PC-9 (cell line): ENCODE measurements at places on chromosomes 7 and 10. TPM values are rescaled to one million over a fixed set of nuclear protein-coding genes. Genes with fewer than 3 reads are reported as not detected.
A peak's percentile ranks its signal among the peaks of the same experiment; 100 is the strongest.

GBF1 gene
- total RNA-seq: 18.6 and 28.3 TPM in 2 replicates

OR2A7 gene
- 6.0 and 7.6 TPM in 2 replicates for total RNA-seq

SLC13A4 gene
- not detected in 2 replicates for total RNA-seq

KNDC1 gene
- total RNA-seq: 1.2 and 1.7 TPM in 2 replicates

GNAT3 gene
- not detected in 2 replicates for total RNA-seq

ANKRD16 gene
- 9.8 and 12.2 TPM in 2 replicates for total RNA-seq

NEUROD6 gene
- total RNA-seq: not detected in 2 replicates

DNA sequence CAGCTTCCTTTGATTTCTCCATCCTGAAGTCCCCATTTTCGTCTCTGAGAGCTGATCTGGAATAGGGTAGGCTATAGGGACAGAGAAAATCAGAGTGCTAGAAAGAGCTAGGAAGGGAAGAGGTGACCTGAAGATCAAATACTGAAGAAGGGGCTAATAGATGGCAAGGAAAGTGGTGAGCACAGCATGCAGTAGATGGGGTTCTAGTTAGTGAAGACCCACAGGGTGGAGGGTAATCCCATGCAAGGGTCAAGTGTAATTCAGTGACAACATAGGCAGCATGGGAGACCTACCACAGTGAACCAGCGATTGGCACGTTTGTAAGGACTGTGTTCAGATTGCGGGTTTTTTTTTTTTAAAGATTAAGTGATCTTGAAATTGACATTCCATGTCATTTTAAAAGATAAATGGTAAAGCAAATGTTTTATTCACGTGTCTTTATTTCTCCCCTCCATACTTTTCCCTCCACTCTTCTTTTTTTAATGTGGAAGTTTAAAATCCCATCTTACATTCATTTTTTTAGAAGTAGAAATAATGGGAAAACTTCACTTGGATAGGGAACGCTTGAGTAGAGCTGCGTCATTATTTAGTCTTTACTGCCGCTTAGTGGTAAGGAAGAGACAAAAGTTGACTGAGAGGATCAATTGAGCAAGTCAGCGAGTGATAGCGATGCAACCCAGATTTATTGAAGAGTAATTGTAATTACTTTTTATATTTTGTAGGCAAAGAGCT, 21.0 kb upstream of the ABI1 start:
- DNase-seq: peak; percentile 53

DNA sequence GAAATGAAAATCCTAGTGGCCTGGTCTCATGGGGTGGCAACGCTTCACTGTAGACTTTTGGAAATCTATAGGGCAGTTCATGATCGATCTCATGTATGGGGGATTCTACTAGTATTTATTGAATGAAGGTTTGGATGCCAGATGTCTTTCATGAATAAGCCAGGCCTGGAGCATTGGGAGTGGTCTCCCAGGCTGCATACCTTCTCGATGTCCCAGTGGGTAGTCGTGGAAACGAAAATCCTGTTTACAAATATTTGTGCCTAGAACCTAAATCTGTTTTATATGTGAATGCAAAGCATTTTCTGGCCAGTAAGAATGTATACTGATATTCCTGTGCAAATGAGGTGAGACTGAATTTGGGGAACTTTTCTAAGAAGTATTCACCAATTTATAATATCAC, 105.0 kb upstream of the C1QL3 start:
- no peak for DNase-seq

- DNase-seq: no peak
Measured at GRCh38 chr10:52771534-52772445, 794 bp downstream of the MBL2 start.

- no peak for DNase-seq
Measured at GRCh38 chr10:15738270-15738925, 18.7 kb upstream of the ITGA8 start.

GRCh38 chr7:126569402-126569801, 683.3 kb downstream of the GRM8 start:
- no peak for DNase-seq

DNA sequence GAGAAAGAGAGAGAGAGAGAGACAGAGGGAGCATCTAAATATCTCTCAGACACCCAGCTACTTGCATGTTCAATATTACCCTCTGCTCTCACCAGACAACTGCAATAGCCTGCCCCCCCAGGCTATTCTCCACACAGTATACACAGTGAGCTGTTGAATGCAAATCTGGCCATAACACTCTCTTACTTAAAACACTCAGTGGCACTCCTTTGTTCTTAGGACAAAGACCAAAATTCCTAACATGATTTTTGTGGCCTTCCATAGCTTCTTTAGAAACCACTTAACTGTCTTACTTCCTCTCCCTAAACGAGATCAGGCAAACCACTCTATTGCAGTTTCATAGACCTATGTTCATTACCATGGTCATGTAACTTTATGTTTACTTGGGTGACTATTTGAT, 903.6 kb upstream of the AUTS2 start:
- DNase-seq: no peak

DNA sequence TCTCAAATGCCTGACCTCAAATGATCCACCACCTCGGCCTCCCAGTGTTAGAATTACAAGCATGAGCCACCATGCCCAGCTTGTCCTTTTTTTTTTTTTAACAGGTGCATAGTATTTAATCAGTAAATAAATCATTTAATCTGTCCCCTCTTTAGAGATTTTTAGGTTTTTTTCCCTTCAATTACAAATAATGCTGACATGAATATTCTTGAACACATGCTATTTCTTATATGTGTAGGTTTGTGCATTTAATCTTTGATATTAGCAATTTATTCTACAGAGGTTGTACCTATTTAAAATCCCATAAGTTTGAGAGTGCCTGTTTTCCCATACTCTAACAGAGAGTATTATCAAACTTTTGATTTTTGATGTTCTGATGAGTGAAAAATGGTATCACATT, 24.2 kb upstream of the ARMC3 start:
- no peak for DNase-seq

DNA sequence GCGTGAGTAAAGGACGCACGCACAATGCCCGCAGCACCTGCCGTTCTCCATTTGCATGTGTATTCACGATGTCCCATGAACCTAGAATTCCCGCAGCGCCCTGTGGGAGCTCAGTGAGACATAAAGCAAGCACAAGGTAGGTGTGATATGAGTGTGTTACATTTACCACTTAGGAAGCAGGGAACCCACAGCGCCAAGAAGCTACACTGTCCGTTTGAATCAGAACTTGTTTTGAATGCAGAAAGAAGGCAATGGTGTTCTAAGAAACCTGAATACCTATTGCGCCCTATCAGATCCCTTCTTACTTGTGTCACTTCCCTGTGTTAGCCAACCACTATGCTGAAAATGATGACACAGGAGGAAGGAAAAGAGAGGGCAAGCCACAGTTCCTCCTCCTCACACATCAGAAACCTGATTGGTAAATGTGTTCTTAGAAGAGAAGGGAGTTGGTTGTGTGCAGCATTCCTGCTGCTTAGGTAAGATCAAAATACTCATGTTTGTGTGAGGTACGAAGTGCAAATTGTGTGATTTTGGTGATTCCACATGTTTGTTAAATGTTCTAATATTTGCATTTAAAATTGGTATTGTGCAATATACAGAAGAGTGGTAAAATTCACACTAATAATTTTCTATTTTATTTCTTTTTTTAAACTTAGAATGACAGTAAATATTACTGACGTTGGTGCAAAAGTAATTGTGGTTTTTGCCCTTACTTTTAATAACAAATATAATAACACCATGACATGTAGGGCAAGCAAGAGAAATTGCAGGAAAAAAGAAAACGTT, 185.4 kb downstream of the SEC23IP start:
- no peak for DNase-seq

DNA sequence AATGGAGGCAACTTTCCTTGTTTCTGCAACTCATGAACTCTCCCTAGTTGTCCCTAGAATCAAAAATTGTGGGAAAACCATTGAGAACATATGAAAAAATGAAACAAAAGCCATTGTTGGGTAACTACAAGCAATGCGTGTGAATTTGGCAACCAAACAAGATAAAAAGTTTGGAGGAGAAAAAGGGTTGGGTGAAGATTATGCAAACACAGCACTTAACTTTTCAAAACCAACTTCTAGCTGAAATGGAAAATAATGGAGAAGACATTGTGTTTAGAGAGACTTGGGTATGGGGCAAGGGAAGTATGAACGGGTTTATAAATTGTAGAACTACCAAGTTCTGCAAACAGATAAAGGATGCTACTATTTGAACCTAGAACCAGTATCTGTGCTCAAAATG, 89.0 kb upstream of the SVIL start:
- no peak for DNase-seq

DNA sequence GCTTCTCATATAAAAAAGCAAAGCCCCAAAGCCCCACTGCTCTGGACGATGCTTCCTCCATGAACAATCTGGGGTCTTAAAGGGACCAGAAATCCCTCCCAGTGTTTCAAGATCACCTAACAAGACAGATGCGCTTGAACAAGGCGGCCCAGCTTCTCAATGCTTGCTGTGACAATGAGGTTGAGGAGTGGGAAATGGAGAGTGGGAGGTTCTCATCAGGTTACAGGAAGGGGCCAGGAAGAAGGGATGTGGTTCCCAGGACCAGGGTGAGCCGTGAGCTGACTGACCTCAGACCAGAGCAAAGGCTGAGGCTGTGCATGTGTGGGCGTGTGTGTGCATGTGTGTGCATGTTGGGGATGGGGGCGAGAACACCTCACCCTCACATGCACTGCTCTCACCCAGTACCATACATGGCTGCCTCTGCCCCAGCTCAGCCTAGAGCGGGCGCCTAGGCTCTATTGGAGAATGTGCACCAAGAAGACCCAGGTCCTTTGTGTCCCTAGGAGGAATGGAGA, 220.8 kb upstream of the GPR26 start:
- DNase-seq: no peak

DNA sequence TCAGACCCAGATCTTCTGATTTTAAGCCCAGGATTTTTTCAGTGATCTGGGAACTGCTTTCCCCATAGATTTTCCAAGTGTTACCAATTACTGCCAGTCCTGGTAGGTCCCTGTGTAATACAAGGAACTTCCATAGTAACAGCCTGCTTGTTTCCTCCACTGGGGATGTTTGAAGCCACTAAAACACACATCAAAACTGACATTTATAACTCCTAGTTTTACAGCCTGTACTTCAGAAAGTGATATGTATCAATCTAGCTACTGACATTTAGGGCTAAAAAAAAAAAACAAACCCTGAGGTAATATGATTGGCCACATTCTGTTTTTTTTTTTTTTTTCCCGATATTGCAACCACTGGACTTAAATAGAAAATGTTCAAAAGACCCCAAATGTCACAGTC, 166.9 kb upstream of the SP4 start:
- DNase-seq: no peak

GRCh38 chr10:94235461-94235860, 127.3 kb downstream of the NOC3L start:
- no peak for DNase-seq

DNA sequence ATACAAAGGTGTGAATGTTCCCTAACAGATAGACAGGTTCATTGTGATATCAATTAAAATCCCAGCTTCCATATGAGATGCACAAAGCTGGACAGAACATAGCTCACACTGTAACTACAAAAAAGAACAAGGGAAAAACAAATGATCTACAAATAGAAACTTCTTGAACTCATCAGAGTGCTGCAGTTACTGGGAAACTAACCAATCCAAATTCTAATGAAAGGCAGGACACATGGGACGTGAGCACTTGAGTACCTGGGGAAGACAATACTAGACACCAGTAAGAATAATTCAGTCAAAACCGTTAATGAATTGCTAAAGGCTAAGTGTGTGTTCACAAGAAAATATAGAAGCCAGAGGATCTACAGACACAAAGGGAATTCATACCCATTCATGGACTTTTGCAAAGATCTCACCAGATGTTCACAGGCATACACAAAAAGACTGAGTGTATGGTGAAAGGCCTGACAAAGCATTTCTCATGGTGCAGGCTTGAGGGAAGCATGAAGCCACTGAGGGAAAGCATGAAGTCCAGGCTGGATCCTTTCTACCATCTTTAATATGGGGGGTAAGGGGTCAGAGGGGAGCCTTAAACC, 7.8 kb upstream of the GPR22 start:
- DNase-seq: no peak

- no peak for DNase-seq
Measured at GRCh38 chr7:24949884-24950283, 30.1 kb downstream of the OSBPL3 start.

DNA sequence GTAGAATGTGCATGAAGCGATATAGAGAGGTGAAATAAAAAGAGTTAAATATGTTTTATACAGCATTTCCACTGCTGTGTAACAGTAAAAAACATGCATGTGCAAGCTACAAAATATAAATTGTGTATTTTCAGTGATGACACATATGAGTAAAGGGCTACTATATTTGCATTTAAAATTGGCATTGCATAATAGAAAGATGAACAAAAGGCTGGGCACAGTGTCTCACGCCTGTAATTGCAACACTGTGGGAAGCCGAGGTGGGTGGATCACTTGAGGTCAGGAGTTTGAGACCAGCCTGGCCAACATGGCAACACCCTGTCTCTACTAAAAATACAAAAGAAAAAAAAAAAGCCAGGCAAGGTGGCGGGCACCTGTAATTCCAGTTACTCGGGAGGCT, 79.8 kb upstream of the CCDC71L start:
- no peak for DNase-seq
